ENCODE measurements at places on chromosomes 5 and 9. TPM values are rescaled to one million over a fixed set of nuclear protein-coding genes. Genes with fewer than 3 reads are reported as not detected.

The ASS1 gene
- total RNA-seq = 511 TPM

GRCh38 chr9:20884985-20885593 is 146.4 kb downstream of the HACD4 start:
- peak; percentile 59 for DNase-seq

- DNase-seq = no peak
These were observed 92.2 kb upstream of the SLCO4C1 start for GRCh38 chr5:102388235-102388634.

- DNase-seq = no peak
These were observed 100.9 kb upstream of the MAP1B start for GRCh38 chr5:72006361-72006760.

The GARIN3 gene
- total RNA-seq = not detected

- no peak for DNase-seq
These were observed 98.2 kb upstream of the RPS23 start for GRCh38 chr5:82376307-82376706.

GRCh38 chr9:21317956-21318923 is 13.1 kb upstream of the IFNA5 start:
- peak; percentile 47 for DNase-seq

The DMRT3 gene
- not detected for total RNA-seq

DNA sequence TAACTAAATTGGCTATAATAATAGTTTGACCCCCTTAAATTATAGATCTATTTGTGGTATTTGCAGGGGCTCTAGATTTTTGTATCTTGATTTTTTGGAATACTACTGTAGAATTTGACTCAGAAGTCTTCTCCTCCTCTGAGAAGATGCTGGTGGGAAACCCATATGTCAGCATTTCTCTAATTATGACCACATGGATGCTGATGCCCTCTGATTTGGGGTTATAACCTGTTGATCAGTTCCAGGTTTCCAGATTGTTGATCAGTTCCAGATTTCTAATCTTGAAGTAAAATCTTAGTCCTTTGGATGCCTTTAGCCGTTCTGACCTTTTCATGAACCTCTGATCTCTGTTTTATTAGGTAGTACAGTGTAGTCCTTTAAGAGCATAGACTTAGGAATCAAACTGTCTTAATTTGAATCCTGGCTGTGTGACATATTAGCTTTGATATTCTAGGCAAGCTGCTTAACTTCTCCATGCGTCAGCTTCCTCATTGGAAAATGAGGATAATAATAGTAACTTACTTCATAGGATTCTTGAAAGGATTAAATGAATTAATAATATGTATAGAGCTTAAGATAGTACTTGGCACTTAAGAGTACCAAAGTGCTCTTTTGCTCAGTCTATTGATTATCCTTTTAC is 8.1 kb downstream of the FSD1L start:
- no peak for DNase-seq

DNA sequence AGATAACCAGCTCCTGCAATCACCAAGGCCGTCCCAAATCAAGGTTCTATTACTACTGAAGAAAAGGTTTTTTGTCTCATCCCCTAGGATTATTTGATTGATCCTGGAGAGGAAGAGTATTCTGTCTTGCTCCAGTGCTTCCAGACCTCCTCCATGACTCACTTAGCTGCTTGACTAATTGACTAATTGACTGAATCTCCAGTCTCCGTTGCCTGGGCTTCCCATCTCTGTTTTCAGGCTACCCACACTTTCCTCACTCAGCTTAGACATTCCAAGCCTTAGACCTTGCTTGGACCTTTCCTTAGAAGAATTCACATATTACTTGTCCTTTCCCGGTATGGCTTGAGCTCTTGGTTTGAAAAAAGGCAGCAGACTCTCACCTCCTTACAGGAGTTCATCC is 60.6 kb downstream of the FRMD3 start:
- no peak for DNase-seq

The ENTREP1 gene
- 1.7 TPM for total RNA-seq

GRCh38 chr5:106957336-106957735 is 713.4 kb downstream of the EFNA5 start:
- no peak for DNase-seq

DNA sequence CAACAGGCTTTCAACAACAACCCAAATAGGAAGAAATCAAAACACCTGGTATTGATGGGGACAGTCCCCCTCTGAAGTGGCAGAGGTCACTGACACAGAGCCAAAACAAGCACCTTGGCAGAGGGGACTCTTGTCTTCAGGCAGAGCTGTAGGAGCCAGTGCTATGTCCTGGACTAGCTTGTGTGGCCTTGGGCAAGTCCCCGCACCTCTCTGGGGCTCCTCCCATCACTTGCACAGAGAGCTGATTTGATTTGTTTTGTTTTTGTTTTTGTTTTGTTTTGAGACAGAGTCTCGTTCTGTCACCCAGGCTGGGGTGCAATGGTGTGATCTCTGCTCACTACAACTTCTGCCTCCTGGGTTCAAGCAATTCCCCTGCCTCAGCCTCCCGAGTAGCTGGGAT is 100.8 kb downstream of the C9orf50 start:
- no peak for DNase-seq

- DNase-seq = peak; percentile 77
These were observed 92.9 kb upstream of the PIK3R1 start for GRCh38 chr5:68122439-68123328.

GRCh38 chr9:87034841-87035240 is 87.5 kb upstream of the GAS1 start:
- no peak for DNase-seq

The FOXD4 gene
- not detected for total RNA-seq

- DNase-seq = no peak
These were observed 266.6 kb upstream of the GAS1 start for GRCh38 chr9:87213948-87214347.
